Stimulated activated CD8-positive, alpha-beta memory T cell treated with anti-CD3 and anti-CD28 coated beads, Interleukin-7, amount 100 ng/mL, for 48 hours (primary cell): ENCODE measurements at places on chromosomes 12 and 14.

DNA sequence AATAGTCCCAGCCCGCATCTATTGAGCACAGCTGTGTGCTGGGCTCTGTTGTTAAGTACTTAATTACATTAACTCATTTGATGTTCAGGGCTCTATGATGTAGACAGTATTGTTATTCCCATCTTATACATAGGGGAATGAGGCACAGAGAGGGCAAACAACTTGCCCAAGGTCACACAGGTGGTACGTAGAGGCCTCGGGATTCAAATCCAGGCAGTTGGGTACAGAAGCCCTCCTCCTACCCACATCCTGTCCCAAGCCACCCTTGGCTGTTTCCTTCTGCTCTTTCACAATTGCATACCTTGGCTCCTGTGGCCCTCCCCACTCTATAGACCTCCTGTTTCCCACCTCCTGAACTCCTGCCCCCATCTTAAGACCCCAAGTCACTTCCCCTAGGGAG lies 10.0 kb upstream of the GPR68 start:
- no peak for DNase-seq

- DNase-seq, result no peak
These were observed at the start of gene INF2 for GRCh38 chr14:104689109-104689880. Gene INF2, plus strand, starts transcription at chr14:104689618. Its CDS starts 11,748 bp downstream, at chr14:104701366.

- DNase-seq, result no peak
These were observed 480.4 kb downstream of the DIO2 start for GRCh38 chr14:79730953-79731352.

- DNase-seq, result peak; percentile 27
These were observed 81.6 kb downstream of the ITPK1 start for GRCh38 chr14:93033983-93034670.

DNA sequence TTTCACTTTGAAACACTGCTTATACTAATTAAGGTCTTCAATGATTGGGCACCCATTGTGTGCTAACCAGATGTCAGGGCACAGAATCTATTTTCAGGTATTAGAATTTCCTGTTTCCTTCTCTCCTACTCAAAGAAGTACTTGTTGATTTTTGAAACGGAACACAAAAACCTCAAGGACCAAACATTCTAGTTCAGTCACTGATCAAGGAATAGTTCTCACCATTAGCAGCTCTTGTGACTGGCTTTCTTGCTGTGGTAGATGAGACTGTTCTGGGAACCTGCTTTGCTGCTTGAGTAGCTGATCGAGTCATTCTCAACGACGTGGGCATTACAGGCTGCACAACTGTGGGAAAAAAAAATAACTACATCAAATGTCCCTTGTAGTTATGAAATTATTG lies 11.0 kb downstream of the DLGAP5 start:
- DNase-seq, result no peak

- no peak for DNase-seq
These were observed 145.9 kb downstream of the SOX5 start for GRCh38 chr12:23803540-23803939.

- no peak for DNase-seq
These were observed 79.5 kb upstream of the CCDC198 start for GRCh38 chr14:57573173-57573572.

- no peak for DNase-seq
These were observed 38.1 kb upstream of the C12orf50 start for GRCh38 chr12:88067301-88067700.

GRCh38 chr14:99244941-99245563 lies 26.9 kb downstream of the BCL11B start:
- DNase-seq, result no peak

DNA sequence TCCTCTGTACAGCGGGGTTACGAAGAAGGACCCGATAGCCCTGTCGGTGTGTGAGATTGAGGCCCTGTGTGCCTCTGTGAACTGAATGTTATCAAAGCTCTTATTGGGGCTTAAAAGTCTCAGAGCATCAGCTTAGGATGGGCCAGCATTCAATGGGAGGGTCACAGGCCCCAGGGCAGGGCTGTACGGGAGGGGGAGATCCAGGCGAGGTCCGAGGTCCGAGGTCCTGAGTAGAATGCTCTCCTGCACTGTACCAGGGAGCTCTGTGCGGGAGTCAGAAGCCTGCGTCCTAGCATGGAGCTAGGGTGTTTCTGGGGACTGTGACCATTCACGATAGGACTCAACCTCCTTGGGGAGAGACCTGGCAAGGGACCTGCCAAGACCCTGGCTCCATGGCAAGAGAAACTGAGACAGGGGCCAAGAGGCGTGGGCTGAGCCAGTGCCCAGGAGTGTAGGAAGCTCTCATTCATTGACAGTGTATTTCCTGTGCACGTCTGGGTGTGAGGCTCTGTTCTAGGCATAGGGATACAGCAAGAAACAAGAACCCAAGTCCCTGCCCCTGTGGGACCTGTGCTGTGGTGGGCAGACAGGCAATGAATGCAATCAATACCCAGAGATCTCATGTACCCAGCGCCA lies 12.0 kb upstream of the FAM181A start:
- no peak for DNase-seq

GRCh38 chr12:30840715-30841114 lies 85.8 kb upstream of the TSPAN11 start:
- no peak for DNase-seq

- DNase-seq, result no peak
These were observed 4.6 kb upstream of the POU6F1 start for GRCh38 chr12:51222461-51222860.

GRCh38 chr14:58118097-58118815 lies 33.8 kb downstream of the ARMH4 start:
- DNase-seq, result no peak

DNA sequence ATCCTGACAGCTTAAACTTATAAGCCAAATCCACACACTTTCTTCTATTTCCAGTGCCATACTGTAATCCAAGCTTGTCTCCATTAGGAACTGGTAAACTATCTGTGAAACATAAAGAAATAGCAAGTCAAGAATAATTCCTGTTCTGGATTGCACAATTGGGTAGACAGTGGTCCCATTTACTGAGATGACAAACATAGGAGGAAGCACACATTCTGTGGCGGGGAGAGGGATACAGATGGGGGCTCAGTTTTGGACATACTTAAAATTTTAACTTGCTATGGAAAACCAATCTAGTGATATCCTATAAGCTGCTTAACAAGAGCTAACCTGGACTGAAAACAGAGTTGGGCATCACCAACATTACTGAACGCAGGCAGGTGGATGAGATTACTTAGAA lies 16.3 kb downstream of the MAP4K5 start:
- no peak for DNase-seq

- DNase-seq, result no peak
These were observed 41.0 kb upstream of the PTGR2 start for GRCh38 chr14:73810478-73811163.

DNA sequence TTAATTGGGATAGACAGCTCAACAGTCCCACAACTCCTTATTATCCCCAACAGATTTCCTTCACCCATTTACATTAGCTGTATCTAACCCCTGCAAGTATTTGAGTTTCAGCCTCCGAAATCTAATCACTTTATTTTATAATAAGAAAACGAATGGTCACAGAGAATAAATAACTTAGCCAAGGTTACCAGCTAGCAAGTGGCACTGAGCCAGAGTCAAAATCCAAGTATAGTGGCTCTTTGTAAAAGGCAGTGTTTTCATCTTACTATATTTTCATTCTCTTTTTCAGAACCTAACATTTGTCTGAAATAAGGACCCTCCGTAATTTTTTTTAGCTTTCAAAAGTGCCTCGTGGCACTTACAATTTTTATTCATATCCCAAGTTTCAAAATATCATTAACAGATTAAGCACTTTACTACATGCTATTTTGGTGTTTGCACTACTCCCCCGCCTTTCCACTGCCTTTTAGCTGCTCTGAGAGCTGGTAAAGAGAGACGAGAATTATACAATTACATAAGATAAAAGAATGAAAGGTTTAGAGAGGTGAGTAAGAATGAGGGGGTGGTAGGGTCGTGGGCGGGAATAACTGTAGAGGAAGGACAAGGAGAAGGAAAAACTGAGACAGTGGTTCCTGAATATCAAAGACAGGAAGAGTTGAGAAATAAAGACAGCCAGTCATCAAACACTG lies 3.7 kb upstream of the USP15 start:
- DNase-seq, result peak; percentile 53

- no peak for DNase-seq
These were observed 58.2 kb downstream of the SETD3 start for GRCh38 chr14:99422228-99423010.

DNA sequence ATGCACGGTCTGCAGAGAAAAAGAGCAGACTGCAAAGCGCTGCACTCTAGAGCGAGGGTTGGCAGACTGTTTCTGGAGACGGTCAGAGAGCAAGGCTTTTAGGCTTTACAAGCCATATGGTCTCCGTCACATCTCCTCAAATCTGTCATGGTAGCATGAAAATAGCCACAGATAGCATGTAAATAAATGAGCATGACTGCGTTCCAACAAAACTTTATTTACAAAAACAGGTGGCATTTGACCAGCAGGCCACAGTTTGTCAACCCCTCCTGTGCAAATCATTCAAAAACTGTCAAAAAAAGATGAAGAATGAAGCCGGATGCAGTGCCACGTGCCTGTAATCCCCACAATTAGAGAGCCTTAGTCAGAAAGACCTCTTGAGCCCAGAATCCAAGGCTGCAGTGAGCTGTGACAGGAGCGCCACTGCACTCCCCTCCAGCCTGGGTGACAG lies 18.9 kb downstream of the SYNE3 start:
- DNase-seq, result no peak

GRCh38 chr12:113190761-113191160 lies 5.2 kb downstream of the RITA1 start:
- no peak for DNase-seq

DNA sequence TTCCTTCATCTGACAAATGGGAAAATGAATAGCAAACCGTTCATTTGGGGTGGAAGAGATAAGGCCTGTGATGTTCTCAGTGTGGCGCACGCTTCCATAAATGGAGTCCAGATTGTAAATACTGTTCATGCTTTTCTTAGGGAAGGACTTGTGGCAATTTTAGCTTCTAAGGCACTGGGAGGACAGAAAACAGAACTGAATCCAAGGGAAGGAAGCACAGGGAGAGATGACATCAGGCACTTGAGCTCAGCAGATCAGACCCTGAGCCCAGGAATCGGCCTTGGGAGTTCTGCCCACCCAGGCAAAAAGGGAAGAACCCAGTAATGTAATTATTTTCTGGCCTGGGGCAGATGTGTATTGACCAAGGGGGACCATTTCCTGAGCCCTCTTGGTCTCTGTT lies 7.2 kb upstream of the SH2B3 start:
- no peak for DNase-seq

- no peak for DNase-seq
These were observed 1008.4 kb upstream of the ATXN7L3B start for GRCh38 chr12:73529231-73529630.

DNA sequence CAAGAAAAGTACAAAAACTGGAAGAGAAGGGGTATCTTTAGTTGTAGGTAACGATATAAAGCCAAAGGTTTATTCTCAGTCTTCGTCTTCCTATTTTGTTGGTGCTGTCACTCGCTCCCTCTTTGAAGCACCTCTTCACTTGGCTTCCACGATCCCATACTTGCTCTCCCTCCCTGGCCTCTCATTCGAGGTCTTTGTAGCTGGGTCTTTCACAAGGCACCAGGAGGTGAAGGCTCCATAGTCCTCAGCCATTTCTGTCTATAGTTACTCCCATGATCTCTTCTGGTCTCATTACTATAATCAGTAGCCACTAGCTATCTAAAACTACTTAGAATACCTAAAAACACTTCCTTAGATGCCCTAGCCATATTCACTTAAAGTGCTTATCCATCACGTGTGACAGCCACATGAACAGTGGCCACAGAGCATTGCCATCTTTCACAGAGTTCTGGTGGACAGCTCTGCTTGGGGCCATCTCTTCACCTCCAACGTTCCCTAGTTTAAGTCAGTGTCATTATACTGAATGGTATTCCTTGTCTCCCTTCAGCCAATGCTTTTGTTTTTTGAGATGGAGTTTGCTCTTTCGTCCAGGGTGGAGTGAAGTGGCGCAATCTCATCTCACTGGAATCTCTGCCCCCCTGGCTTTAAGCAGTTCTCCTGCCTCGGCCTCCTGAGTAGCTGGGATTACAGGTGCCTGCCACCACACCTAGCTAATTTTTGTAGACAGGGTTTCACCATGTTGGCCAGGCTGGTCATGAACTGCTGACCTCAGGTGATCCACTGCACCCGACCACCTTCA lies 57.1 kb downstream of the ATP2A2 start:
- DNase-seq, result no peak

- no peak for DNase-seq
These were observed 1016.2 kb downstream of the SLC6A15 start for GRCh38 chr12:83896416-83896815.

DNA sequence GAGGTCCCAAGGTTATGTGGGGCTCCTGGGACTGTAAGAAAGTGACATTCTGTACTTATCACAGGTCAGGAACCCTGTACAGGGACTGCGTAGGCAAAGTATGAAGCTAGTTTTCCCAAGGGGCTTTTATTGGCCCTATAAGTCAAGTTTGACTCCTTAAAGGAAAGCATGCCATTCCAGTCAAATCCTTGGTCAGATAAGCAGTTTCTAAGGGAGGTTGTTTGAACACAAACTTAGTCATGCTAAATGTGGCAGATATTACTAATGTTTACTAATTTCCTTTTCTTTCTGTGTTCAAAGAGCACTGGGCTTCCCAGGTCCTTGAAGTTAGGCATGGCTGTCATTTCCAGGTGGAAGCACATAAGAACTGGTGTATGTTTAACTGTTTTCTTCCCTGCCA lies 472.4 kb downstream of the ATP23 start:
- DNase-seq, result no peak
